ENCODE measurements at places on chromosomes 12 and 14. TPM values are rescaled to one million over a fixed set of nuclear protein-coding genes. Genes with fewer than 3 reads are reported as not detected.

GRCh38 chr12:82688035-82688501 is 1.4 kb downstream of the TMTC2 start:
- no peaks in the 10 kb centered on the region for H3K27me3 ChIP-seq
- peak overlapping the region; percentile 89 for H3K4me3 ChIP-seq
- DNase-seq = no peak
- no peak overlapping the region for H3K27ac ChIP-seq
- H3K36me3 ChIP-seq = no peaks in the 10 kb centered on the region

DDN gene
- 485 TPM for total RNA-seq

GRCh38 chr14:52095794-52096193 is 26.9 kb upstream of the NID2 start:
- no peaks in the 10 kb centered on the region for H3K27me3 ChIP-seq
- H3K4me1 ChIP-seq = no peaks in the 10 kb centered on the region
- no peak overlapping the region for H3K4me3 ChIP-seq
- DNase-seq = no peak

TAC3 gene
- not detected for total RNA-seq

BCL11B gene
- 0.17 TPM for total RNA-seq

PIWIL1 gene
- not detected for total RNA-seq

Data from psoas muscle (tissue), 8 donors.